ENCODE measurements at places on chromosomes 1 and 21.

GRCh38 chr1:107557095-107557494 is 407.9 kb downstream of the VAV3 start:
- DNase-seq: no peak

GRCh38 chr1:9169601-9170137 is 40.8 kb upstream of the GPR157 start:
- no peak for DNase-seq

DNA sequence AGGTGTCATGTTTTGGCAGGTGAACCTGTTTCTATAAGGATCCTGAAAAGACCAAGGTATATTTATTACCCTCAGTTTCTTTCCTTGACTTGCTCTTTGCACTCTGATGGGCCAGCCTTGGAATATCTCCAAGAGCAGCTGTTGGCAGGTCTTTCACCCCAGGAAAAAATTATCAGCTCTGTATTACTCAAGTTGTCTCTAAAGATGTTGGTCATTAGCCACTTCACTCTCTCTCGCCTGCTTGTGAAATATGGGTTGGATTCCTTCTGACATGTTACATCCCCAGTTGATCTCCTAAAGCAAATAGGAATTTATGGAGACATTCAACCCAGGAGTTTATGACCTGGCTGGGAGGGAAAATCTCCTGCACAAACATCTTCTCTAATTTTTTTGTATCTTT is 85.9 kb downstream of the KCNJ15 start:
- DNase-seq: no peak

- peak; percentile 84 for DNase-seq
Measured at GRCh38 chr1:172720339-172720738, 61.4 kb downstream of the FASLG start.

GRCh38 chr1:205168291-205168690 is 43.2 kb downstream of the DSTYK start:
- no peak for DNase-seq

GRCh38 chr1:73998348-73998959 is 199.5 kb downstream of the LRRIQ3 start:
- no peak for DNase-seq

DNA sequence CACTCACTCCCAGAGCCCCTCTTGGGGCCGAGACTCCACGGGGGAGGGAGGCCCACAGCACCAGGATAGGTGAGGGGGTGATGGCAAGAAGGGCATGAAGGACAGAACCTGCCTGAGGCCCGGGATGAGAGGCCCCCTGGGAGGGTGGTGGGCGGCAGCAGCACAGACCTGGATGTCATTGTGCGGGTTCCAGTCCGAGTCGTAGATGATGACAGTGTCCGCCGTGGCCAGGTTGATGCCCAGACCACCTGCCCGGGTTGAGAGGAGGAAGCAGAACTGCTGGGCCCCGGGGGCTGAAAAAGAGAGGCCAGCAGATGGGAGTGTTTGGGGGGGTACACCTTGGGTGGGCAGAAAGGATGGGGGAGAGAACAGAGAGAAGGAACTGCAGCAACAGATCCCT is 50.1 kb downstream of the CHD5 start:
- no peak for DNase-seq

- no peak for DNase-seq
Measured at GRCh38 chr21:36539434-36540150, 59.7 kb upstream of the CLDN14 start.

GRCh38 chr1:22089134-22089571 is 36.6 kb downstream of the CDC42 start:
- DNase-seq: no peak

DNA sequence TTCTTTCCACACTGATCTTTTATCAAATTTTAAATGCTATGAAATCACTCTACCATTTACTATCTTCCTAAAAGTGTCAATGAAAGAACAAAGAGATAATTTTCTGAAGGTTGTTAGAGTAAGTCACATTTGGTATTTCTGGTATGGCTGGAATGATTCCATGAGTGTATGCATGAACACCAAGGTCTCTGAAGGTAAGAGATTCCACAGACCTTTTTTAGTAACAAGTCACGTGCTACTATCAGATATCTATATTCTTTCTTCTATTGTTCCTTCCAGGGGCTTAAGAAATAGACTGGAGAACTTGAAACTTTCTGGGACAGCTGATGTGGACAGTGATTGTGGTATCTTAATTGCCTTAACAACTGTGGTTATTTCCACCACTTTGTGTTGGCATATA is 265.0 kb downstream of the SDCCAG8 start:
- DNase-seq: no peak

DNA sequence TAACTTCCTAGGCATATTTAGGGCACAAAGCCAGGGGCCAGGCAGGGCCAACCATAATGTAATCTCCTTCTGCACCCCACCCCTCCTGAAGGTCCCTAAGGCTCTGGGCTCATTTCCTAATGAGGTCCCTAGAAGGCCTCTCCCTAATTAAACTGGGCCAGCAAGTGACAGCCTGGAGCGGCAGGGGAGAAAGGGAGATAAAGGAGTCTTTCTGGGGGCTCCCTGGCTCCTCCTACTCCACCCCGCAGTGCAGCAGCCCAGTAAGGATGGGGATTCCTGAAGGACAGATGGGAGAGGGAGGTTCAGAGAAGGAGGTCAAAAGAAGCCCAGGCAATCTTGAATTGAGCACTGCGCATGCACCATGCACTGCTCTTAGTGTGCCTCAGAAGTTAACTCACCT is 12.8 kb downstream of the LRP8 start:
- DNase-seq: no peak

GRCh38 chr1:167169642-167170041 is 51.0 kb upstream of the POU2F1 start:
- DNase-seq: no peak

DNA sequence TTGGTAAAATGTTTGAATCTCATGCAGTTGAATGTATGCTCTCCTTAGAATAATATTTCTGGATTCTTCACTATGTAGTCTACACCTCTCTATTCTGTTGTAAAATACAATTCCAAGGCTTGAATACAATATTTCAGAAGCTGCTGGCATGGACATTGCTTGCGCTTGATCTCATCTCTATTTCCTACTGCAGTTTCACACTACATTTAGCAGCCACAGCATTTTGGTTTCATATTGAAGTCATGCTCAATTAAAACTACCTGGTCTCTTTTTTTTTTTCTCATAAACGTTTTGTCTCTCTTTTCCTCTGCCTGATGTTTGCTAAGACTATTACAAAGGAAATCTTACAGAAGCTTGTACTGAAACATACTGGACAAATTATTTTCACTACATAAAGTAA is 631.0 kb upstream of the TMPRSS15 start:
- no peak for DNase-seq

DNA sequence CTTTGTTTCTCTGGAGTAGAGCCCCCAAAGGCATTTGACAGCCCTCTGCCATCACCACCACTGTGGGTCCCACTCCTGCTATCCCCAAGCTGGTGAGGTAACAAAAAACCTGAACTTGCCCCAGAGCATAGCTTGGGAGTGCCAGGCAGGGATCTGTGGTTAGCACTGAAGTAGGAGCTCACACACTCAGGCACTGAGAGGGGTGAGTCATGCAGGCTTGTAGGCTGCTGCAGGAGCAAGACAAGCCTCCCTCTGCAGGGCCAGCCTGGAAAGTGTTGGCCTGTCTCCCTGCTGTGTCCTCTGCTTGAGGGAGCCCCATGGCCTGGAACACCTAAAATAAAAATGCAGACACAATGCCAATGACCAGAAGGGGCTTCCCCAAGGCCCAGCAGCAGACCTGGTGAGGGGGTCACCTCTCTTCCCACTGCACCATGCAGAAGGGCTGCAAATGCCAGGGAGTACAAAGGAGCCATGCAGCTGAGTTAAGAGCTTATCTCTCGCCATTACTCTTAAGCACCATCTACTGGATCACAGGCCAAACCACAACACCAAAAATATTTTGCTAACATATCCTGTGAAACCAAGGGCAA is 108.9 kb upstream of the POGK start:
- peak; percentile 19 for DNase-seq

DNA sequence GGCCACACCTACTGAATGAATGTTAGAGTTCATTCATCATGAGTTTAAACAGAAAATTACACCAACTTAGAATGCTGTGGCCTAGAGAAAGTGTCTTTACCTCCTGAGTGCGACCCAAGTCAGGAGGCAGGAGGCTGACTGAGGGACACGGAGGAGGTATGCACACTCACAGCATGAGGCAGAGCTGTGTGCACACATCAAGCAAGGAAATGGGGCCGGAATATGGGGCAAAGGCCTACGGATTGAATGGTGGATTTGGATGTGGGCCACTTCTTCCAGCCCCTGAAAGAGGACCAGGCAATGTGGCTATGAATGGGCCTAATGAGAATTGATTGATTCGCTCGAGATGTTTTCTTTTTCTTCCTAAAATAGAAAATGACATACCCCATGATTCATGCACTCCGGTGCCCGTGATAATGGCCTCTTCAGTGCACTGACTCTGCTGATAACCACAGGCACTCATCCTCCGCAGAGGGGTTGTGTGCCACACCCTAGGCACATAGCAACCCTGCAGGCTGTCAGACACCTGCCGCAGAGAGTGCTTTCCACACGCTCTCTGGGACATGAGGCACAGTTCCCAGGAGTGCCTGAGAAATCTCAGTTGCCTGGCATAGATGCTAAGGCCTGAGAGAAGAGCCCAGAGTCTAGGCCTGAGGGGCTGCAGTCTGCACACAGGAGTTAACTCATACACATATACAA is 155.5 kb downstream of the GLUL start:
- DNase-seq: no peak

GRCh38 chr1:11456965-11457364 is 22.0 kb upstream of the DISP3 start:
- no peak for DNase-seq

DNA sequence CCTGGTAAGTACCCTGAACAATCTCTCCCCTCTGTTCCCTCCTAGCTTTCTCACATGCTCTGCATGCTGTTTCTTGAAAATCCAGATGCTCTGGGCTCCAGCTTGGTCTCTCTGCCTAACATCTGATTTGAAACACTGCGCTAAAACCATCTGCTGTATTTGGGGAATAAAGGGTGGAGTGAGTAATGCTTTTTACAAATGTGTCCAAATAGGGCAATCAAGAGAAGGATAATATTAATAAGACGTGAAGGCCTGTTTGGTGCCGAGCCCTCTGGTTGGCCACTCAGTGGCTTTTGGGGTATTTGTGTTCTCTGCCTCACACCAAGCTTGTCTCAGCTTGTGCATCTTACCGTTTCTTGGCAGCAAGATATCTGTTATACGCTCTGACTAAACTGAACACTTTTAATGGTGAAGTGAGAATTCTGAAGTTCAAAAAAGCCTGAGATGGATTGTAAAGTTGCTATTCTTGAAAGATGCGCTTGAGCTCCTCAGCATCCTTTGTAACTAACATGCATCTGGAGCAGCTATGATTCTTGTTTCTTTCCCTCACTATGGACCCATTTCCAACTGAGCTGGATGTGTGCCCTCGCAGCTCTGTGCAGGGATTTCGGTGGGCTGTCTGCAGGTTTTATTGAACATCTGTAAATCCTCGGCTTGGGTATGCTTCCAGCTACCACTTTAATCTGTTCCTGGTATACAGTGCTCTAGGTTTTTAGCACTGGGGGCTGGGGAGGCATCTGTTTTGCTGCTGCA is 269.4 kb downstream of the RWDD3 start:
- no peak for DNase-seq

DNA sequence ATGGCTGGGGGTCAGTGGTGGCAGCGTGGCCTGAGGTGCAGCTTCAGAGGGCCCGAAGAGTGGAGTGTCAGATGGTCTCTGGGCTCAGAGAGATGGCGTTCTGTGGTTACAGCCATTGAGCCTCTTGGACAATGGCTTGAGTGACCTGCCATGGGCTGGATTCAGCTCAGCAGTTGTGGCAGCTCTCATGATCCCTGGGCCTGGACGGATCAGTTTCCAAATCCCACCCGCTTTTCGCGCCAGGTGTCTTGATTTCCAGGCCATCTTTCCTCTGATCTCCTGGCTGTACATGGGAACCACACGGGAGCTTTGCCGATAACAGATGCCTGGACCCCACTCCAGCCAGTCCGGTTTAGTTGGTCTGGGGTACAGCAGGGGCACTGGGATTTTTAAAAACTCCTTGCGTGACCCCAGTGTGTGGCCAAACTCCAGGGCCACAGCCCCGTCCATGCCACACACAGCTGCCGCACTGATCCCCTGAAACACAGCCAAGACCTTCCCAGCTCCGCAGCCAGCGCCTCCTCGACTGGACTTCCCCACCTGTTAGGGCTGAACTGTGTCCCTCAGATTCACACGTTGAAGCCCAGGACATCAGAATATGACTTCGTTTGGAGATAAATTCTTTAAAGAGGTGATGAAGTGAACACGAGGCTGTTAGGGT is 67.9 kb downstream of the ATP5PO start:
- DNase-seq: no peak

- no peak for DNase-seq
Measured at GRCh38 chr1:89512996-89513720, 11.5 kb upstream of the LRRC8B start.

DNA sequence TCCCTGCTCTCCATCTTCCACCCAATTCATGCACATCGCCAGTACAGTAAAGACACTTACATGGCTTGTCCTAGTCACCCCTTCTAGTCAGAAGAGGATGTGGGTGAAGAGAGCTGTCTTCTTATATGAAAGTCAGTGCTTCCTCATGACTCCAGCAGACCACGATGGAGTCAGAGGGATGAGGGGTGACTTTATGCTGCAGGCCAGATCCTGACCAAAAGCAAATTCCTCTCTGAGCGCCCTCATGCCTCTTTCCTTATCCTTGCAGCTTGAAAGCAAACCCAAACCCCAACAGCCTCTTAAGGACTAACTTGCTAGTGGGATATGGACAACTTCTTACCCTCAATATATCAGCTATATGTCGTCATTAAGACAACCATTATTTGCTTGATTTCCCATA is 348.2 kb upstream of the DUSP10 start:
- DNase-seq: no peak

GRCh38 chr1:227323171-227323966 is 5.1 kb upstream of the CDC42BPA start:
- no peak for DNase-seq

DNA sequence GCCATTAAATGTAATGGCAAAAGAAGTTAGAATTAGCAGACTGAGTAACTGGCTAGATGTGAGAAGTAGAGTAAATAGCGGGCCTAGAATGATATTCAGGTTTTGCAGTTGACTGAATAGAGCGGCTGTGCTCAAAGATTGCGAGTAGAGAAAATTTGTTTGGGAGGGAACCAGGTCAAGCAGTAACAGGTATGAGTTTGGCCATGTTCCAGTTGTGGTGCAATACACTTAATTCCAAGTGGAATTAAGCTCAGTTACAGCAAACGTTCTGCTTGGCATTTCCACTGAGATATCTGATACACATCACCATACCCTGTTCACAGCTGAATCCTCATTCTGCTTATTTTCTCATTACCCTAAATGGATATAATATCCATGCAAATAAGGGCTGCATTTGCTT is 1382.9 kb downstream of the MRPL39 start:
- DNase-seq: no peak

- peak; percentile 71 for DNase-seq
Measured at GRCh38 chr1:4137621-4138415, 237.7 kb upstream of the C1orf174 start.

All from ELF-1 (cell line).